Brain microvascular endothelial cell (primary cell): ENCODE measurements at places on chromosomes 2 and 18.

GRCh38 chr18:42824178-42824577 lies 291.3 kb downstream of the RIT2 start:
- no peak for DNase-seq

DNA sequence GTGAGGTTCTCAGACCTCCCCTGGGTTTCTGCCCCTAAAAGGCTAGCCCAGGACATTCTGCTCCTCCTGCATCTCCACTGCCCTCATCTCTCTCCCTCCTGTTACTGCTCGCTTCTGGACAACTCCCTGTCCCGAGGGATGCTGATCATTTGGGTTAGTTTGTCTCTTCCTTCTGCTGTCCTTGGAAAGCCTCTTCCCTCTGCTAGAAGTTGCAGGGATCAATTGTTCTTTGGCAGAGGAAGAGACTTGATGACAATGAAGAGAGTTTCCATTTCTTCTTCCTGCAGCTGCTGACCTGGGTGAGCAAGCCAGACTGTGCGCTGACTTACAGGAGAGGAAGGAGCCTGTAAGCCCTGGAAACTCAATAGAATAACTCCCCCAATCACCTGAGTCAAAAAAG lies 68.9 kb downstream of the RDH14 start:
- no peak for DNase-seq

- no peak for DNase-seq
These were observed 5.0 kb downstream of the ZNF516 start for GRCh38 chr18:76490033-76490432.

GRCh38 chr2:6639929-6640620 lies 225.6 kb downstream of the CMPK2 start:
- DNase-seq, result no peak

GRCh38 chr2:43905371-43905803 lies 66.6 kb downstream of the ABCG8 start:
- DNase-seq, result peak; percentile 5
